ENCODE measurements at places on chromosomes 3 and 15. TPM values are rescaled to one million over a fixed set of nuclear protein-coding genes. Genes with fewer than 3 reads are reported as not detected.

DNA sequence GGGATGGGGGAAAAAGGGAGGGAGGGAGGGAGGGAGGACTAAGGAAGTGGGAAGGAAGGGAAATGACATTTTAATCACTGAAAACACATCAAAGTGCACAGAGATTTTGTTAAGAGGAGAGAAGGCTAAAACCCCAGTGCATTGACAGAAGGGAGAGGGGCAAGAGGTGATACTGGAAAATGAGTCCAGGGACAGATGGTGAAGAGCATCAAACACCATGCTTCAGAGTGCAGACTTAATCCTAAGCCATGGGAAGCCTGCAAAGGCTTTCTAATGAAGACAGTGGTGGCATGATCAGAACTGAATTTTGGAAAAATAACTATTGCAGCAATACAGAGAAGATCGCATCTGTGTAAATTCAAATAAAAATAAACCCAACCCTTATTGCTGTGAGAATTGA, 41.8 kb downstream of the HGD start:
- no peak for DNase-seq

DNA sequence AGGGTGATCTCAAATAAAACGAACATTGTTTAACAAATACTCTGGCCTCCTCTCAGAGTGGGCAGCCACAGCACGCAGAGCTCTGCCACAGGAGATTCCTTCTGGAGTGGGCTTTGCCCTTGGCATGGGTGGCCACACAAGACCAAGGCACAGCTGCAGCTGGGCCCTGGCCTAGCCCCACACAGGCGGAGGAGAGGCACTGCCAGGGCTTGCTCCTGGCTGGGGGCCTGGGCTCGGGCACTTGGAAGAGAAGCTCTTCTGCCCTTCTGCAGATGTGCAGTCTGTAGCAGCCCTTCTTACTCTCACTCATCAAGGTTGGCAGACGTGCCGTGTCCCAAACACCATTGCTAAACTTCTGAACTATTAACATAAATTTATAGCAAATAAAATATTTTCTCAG, 67.2 kb downstream of the CRTC3 start:
- DNase-seq: no peak

- no peak for DNase-seq
These were observed 137.1 kb upstream of the THBS1 start for GRCh38 chr15:39443659-39444219.

DNA sequence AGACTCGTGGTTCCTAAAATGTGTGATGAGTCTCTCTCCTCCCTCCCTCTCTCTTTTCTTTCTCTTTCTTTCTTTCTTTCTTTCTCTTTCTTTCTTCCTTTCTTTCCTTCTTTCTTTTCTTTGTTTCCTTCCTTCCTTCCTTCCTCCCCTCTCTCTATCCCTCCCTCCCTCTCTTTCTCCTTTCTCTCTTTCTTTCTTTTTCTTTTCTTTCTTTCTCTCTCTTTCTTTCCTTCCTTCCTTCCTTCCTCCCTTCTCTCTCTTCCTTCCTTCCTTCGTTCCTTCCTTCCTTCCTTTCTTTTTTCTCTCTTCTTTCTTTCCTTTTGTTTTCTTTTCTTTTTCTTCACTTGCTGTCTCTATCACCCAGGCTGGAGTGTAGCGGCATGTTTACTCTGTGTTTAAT, 290.8 kb downstream of the NFKBIZ start:
- DNase-seq: no peak

- no peak for DNase-seq
These were observed 125.0 kb downstream of the PLD1 start for GRCh38 chr3:171685116-171685895.

- DNase-seq: no peak
These were observed 158.4 kb upstream of the CCDC54 start for GRCh38 chr3:107218864-107219269.

GRCh38 chr3:129594409-129594808, 12.1 kb downstream of the PLXND1 start:
- DNase-seq: no peak

Gene ITGB5
- 138 TPM for total RNA-seq

Gene GADL1
- total RNA-seq: 0.27 TPM

Gene NANOGP8
- total RNA-seq: 0.98 TPM

Gene CCDC39
- 0.58 TPM for total RNA-seq

Gene RBPMS2
- 14.2 TPM for total RNA-seq

Gene SCN11A
- 0.71 TPM for total RNA-seq

Gene GPR176
- 5.7 TPM for total RNA-seq
